CD4-positive, alpha-beta T cell treated with Interleukin-6 for 4 hours (primary cell): ENCODE measurements at places on chromosomes 7 and 10.

DNA sequence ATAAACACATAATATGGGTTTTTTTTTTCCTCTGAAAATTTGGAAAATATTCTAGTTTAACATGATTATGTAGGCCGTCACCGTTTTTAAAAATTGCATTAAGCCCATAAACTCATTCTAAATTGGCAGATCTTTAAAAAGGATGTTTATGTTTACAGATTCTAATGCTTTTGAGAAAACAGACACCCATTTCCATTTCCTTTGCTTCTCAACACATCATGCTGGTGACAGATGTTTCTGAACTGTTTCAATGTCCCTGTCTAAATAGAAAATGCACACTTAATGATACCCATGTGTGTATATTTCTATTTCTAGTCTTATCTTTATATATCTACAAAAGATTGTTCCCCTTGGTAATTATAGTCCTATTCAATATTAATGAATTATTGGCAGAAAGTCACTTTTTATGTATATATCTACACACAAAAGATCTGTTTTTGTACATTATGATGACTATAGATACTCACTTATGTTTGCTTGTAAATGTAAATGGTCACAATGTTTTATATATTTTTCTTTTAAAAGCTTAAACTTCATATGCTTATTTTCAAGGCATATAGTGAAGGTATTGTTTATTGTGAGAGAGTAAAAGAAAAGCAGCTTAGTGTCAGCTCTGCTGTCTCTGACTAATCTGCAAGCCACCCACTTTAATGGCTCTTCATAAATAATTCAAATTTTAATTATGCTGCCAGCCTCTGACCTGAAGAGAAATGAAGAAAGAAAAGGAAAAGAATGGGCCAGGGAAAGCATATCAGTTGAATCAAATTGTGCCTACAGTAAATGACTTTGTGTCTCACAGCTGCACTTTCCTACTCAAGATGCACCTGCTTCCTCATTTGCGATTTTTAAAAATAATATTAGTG, 179.4 kb downstream of the CACNA2D1 start:
- DNase-seq = no peak

GRCh38 chr7:12975412-12975811, 288.0 kb downstream of the ARL4A start:
- no peak for DNase-seq

- DNase-seq = no peak
Measured at GRCh38 chr10:73084209-73084608, 12.5 kb downstream of the P4HA1 start.

- no peak for DNase-seq
Measured at GRCh38 chr10:36221101-36221500, 579.0 kb upstream of the FZD8 start.

GRCh38 chr10:101135141-101136006, 4.3 kb downstream of the TLX1 start:
- no peak for DNase-seq

GRCh38 chr7:18445483-18445882, 50.1 kb upstream of the HDAC9 start:
- DNase-seq = no peak

DNA sequence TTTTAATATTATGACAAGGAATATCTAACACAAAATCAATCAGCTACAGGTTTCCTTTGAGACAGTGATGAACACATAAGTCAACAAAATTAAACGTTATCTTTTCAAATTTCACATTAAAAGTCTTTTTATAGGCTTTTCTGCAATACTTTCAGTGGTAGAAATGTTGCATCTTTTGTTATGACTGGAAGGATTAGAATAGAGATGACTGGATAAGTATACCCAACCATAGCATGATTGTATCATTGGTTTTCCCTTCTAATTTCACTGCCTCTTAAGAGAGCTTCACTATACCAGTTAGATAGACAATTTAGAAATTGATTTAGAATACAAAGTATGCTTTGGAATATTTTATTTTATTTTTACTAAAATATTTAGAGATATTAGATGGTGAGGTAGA, 273.9 kb downstream of the PHF14 start:
- DNase-seq = no peak

GRCh38 chr10:35059481-35059880, 30.7 kb downstream of the CUL2 start:
- DNase-seq = no peak
